Stimulated activated naive CD8-positive, alpha-beta T cell treated with anti-CD3 and anti-CD28 coated beads, Interleukin-15, amount 100 ng/mL, for 72 hours (primary cell): ENCODE measurements at places on chromosomes 7 and 10.
A peak's percentile ranks its signal among the peaks of the same experiment; 100 is the strongest.

GRCh38 chr7:34407586-34407985 is 250.4 kb upstream of the NPSR1 start:
- DNase-seq, result no peak

DNA sequence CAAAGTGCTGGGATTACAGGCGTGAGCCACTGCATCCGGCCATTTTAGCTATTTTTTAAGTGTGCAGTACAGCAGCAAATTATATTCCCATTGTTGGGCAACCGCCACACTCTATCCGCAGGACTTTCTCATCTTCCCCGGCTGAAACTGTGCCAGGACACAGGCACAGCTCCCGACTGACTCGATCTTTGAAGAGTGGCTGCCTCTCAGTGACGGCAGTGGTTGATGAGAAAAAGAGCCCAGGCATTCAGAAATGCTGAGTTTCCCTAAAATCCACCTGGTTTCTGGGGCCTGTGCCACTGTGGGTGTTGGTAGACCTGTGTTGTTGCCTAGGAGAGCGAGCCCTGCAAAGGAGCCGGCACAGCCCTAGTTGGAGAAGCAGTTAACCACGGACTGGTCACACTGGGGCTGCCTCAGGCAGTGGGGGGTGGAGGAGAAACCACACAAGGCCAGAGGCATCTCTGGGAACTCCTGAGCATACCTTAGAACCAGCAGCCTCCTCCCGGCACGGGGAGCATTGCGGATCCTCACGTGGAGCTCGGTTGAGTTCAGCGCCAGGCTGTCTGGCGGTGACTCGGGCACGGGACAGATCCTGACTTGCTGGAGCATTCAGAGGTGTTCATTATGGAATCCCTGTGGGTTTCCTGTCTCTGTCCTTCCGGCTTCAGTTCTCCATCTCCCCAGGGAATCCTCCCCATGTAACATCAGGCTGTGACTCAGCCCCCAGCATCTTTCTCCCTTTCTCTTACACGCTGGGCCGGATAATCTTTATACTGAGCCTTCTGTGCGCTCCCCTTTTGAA is 16.2 kb downstream of the PFKFB3 start:
- DNase-seq, result no peak

- no peak for DNase-seq
Measured at GRCh38 chr7:11985376-11985775, 153.4 kb upstream of the THSD7A start.

DNA sequence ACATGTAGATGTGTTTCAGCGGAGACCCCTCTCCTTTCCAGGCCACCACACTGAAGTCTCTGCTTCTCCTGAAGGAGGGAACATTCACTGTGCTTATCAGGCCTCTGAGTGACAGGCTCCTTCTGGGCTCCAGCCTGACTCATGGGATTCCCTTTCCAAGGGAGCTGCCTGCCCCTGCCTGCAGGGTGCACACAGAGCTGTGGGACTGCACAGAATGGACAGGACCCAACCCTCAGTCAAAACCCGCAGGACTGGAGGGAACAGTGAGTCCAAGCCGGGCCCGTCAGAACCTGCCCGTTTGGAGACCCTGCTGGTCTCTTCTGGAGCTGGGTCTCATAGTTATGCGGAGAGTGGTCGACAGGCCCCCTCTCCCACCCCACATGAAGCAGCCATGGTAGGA is 32.6 kb downstream of the PLAC9 start:
- no peak for DNase-seq

- DNase-seq, result no peak
Measured at GRCh38 chr7:150340875-150341262, 560 bp downstream of the RARRES2 start.

GRCh38 chr10:97314671-97315070 is 4.4 kb upstream of the FRAT1 start:
- DNase-seq, result no peak

DNA sequence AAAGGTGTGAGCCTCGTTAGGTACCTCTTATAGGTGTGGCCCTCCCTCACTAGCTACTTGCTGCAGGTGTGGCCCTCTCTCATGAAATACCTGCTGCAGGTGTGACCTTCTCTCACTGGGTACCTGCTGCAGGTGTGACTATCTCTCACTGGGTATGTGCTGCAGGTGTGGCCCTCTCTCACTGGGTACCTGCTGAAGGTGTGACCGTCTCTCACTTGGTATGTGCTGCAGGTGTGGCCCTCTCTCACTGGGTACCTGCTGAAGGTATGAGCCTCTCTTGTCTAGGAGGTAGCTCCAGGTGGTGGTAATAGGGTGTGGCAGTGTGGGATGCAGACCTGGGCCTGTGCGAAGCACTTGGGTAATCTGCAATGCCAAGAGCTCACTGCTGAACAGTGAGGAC is 170.7 kb upstream of the PLPP4 start:
- DNase-seq, result no peak

DNA sequence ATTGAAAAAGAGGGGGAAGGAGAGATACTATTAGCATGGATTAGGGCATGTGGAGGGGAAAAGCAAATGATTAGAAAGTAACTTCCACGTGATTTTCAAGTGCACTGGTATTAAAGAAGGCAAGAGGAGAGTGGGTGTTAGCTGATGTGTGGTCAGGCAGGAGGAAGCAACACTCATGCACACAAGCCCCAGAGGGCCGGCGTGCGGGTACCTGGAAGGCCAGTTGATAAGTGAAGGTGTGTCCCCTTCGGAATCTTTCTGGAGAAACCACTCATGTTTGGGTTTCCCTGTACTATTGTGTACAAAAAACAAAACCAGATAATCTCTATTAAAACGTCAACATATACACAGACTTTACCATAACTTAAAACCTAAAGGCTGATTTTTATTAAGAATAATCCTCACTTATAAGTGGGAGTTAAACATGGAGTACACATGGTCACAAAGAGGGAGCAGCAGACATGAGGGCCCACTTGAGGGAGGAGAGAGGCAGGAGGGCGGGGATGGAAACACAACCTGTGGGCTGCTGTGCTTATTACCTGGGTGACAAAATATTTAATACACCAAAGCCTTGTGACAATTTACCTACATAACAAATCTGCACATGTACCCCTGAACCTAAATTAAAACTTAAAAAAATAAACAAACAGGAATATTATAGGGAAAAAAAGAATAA is 98.9 kb downstream of the SVIL start:
- DNase-seq, result no peak

DNA sequence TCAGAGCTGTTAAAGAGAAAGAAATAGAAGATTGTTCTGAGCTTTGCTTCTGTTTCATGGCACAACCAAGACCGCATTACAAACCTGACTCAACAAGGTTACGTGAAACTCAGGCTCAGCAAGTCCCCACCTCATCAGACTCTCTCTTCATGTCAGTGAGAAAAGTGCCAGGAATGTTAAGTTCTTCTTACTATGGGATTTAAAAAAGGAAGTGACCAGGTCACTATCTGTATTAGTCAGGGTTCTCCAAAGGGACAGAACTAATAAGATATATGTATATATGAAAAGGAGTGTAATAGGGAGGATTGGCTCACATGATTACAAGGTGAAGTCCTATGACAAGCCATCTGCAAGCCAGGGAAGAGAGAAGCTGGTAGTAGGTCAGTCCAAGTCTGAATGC is 25.4 kb upstream of the PAPSS2 start:
- no peak for DNase-seq

DNA sequence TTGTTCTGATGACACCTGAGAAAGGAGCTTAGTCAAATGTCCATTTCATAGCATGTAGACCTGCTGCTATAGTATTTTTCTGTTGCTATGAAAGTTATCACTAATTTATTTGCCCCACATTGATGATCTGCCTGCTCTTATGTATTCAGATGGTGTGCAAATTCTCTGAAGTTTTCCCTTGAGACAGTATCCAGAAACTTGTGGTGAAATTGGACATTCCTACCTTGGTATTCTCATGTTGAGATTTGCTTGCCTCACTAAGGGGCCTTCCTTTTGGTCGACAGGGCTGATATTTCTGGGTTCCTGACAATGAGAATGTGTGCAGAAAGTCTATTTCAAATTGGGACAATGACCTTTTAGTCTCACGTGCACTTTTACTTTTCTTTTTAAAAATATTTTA is 253.2 kb upstream of the FZD8 start:
- DNase-seq, result no peak

GRCh38 chr10:79082035-79082373 is 13.2 kb downstream of the ZMIZ1 start:
- no peak for DNase-seq

- no peak for DNase-seq
Measured at GRCh38 chr10:61662794-61663259, at the start of gene CABCOCO1. Gene CABCOCO1 (plus strand): TSS chr10:61662929. CDS start chr10:61662973, 44 bp downstream.

DNA sequence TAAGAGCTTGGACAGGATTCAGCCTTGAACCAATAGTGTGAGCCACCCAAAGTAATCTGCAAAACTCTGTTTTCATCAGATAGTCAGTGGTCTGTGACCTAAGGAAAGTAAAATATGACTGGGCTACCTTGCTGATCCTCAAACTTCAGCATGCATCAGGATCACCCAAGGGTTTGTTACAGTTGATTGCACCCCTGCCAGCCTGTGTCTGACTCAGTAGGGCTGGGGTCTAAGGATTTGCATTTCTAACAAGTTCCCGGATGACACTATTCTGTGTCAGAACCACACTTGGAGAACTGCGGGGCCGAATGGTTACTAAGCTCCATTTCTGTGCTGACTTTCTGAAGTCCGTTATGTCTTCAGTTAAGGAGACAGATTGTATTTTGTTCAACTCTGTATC is 40.6 kb upstream of the TSPAN13 start:
- DNase-seq, result no peak

GRCh38 chr10:101087376-101087775 is 25.6 kb downstream of the KAZALD1 start:
- DNase-seq, result no peak

GRCh38 chr10:69254877-69255276 is 23.4 kb upstream of the HK1 start:
- no peak for DNase-seq

- DNase-seq, result no peak
Measured at GRCh38 chr10:93751124-93751523, 6.6 kb upstream of the LGI1 start.

- no peak for DNase-seq
Measured at GRCh38 chr10:19968745-19969144, 152.5 kb downstream of the PLXDC2 start.

- DNase-seq, result no peak
Measured at GRCh38 chr10:33066558-33067236, 108.7 kb upstream of the ITGB1 start.

DNA sequence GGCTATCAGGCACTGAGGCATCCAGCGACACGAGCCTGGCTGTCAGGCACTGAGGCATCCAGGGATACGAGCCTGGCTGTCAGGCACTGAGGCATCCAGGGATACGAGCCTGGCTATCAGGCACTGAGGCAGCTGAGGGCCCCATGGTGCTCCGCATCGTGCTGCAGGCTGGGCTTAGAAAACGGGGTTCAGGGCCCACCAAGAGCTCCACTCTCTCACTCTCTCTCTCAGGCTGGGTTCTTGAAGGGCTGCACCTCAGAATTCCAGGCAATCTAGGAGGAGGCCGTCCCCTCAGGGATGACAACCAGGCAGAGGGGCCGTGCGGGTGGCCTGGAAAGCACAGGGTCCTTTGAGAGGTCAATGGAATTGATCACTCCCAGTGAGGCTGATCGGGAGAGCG is 69.0 kb downstream of the CFAP46 start:
- DNase-seq, result no peak

DNA sequence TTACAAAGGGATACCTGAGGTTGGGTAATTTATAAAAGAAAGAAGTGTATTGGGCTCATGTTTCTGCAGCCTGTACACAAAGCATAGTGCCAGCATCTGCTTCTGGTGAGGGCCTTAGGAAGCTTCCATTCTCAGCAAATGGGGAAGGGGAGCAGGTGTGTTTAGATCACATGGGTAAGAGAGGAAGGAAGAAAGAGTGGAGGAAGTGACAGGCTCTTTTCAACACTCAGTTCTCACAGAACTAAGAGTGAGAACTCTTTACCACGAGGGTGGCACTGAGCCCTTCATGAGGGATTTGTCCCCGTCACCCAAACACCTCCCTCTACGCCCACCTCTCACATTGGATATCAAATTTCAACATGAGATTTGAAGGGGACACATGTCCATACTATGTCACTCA is 506 bp upstream of the FAM170B start:
- DNase-seq, result no peak

GRCh38 chr7:147029953-147030352 is 913.4 kb downstream of the CNTNAP2 start:
- no peak for DNase-seq

DNA sequence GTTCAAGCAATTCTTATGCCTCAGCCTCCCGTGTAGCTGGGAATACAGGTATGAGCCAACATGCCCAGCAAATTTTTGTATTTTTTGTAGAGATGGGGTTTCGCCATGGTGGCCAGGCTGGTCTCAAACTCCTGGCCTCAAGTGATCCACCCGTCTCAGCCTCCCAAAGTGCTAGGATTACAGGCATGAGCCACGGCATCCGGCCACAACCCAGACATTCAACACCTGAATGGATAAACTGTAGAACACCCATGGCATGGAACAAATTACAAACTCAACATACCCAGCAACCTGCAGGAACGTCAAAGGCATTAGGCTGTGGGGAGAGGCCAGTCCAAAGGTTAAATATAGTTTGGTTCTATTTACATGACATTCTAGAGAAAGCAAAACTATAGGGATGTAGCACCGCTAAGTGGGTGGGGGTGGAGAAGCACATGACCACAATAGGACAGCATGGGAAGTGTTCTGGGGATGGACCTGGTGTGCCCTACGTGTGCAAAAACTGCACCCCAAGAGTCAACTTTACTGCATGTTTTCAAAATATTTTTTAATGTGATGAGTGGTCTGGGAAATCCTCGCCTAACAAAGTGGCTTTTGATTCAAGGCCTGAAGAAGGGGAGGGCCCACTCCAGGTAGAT is 6.5 kb upstream of the PGAM2 start:
- DNase-seq, result no peak

GRCh38 chr10:104639590-104640338 is 1.3 kb upstream of the SORCS3 start:
- no peak for DNase-seq

- no peak for DNase-seq
Measured at GRCh38 chr7:148456351-148456750, 134.2 kb upstream of the C7orf33 start.

DNA sequence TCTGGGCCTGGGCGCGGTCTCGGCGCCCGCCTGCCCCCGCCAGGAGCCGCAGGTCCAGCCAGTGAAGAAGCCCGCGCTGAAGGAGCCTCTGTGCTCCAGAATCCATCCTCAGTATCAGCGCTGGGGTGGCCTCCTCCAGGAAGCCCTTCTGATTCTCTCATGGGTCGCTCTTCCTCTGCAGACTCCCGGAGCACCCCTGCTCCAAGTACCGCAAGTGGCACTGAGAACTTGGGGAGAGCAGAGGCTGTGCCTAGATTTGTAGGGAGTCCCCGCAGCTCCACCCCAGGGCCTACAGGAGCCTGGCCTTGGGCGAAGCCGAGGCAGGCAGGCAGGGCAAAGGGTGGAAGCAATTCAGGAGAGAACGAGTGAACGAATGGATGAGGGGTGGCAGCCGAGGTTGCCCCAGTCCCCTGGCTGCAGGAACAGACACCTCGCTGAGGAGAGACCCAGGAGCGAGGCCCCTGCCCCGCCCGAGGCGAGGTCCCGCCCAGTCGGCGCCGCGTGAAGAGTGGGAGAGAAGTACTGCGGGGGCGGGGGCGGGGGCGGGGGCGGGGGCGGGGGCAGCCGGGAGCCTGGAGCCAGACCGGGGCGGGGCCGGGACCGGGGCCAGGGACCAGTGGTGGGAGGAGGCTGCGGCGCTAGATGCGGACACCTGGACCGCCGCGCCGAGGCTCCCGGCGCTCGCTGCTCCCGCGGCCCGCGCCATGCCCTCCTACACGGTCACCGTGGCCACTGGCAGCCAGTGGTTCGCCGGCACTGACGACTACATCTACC is at the start of gene ALOX5:
Gene ALOX5, plus strand, starts transcription at position 641 of the 774 bp plus-strand sequence. Its CDS starts 64 bp downstream, at position 705.
- DNase-seq, result peak; percentile 23
